ENCODE measurements at places on chromosomes 6 and 20.

DNA sequence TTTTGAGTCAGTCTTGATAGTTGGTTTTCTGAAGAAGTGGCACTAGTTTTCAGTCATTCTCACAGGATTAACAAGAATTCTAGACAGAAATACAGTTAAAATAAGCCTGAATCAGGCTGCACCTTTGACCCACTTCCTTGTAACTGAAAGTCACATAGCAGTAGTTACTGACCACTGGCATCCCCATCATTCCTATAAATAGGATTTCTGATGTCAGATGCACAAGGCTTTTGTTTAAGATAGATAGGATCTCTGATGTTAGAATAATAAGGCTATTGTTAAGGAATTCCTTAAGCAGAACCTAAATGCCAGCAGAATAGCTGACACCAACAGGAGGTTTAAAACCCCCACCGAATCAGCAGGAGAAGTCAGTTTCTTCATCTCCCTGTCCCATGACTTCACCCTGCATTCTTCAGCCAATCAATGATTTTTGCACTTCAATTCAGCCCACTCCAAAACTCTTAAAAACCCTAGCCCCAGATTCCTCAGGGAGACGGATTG lies 30.6 kb upstream of the ZBTB24 start:
- no peak for DNase-seq

DNA sequence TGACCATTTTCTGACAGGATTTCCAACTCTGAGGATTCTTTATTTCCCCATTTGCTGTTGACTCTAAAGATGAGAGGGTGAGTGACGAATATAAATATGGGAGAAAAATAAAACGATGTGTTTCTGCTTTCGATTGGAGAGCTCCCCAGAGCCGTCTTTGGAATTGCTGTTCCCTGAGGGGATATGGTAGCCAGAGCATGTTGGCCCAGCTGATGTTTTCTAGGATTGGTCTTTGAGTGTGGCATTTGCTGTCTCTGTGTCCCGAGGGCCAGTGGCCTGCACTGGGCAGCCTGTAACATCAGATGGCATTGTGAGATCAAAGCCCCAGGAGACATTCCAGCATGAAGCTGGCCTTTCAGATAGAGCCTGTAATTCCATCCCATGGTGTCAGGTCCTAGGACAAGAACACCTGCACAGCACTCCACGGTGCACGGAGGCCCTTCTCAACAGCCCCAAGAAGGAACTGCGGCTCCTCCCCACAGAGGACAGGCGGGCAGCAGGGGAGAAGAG lies 26.7 kb downstream of the PKIG start:
- DNase-seq, result no peak

DNA sequence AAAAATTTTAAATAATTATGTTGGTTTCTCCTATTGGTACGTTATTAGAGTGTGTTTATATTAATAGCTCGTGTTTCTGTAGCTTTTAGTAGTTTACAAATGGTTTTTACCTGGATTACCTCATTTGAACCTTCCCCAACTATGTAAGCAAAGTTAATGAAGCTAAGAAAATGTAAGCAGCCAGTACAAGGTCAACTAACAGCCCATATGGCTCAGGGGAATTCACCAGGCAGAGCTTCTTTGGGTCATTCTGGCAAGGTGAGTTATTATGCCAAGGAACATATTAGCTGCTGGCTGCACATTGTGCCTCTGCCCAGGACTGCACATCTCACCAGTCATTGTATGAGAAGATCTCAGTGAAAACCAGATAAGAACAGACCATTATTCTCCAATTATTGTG lies 27.0 kb upstream of the MARCKS start:
- no peak for DNase-seq

DNA sequence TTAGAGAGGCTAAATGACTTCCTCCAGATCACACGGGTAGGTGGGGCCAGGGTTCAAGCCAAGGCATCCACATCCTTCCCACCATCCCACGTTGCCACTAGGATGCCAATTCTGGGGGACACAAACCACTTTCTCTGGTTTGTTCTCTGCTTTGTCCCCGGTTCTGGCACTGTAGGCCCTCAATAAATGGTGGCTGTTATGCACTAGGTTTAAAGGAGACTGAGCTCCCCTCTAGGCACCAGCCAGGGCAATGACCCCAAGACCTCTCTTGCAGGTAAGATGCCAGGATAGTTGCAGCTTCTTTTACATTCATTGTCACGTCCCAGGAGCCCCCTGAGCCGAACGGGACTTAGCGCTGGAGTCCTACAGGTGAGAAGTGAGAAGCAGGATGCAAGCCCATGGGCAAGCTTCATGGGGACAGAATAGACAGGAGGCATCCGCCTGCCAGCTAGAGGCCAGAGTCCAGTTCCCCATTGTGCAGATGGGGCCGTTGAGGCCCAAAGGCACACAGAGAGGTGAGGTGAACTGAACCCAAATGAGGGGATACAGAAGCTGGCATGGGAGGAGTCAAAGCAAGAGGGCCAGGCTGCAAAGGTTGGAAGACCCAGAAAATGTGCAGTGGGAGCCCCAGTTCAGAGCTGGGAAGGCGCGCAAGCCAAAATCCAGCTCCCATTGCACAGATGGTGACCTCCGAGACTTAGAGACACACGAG lies 677 bp downstream of the PXMP4 start:
- no peak for DNase-seq
